ENCODE measurements at places on chromosomes 2 and 18. TPM values are rescaled to one million over a fixed set of nuclear protein-coding genes. Genes with fewer than 3 reads are reported as not detected.

DNA sequence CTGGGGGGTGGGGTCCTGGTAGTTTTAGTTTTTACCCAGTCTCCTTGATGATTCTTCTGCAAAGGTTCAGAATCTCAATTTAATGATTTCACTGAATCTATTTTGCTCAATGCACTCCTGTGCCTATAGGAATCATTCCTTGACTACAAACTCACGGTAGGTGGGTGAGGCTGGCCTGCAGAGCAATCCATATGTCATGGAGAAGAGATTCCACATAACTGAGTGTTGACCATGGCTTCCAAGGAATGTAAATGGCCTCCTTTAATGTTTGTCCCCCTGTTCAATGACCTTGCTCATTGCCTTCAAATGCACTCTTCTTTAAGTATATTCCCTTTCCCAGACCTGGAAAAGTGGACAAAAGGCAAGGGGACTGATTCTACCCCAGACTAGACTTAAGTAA, 12.5 kb downstream of the FAP start:
- ATAC-seq: no peak

- no peak for ATAC-seq
Measured at GRCh38 chr2:226256709-226257376, 542.8 kb downstream of the IRS1 start.

DNA sequence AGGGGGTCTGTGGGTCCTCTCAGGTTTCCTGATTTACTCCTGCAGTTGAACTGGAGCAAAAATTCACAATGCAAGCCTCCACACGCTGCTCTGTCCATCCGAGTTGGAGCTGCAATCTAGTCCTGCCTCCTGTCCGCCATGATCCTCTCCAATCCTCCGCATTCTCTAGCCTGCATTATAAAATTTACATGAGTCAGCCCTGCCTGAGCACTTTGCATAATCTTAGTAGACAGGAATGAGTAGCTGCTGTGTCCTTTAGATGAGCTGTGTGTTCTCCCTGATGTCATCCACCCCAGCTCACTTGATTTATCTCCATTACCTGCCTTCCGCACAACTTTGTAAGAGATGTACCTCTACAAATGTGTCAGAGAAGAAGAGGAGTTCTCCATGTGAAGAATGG, 355.6 kb downstream of the STK39 start:
- no peak for ATAC-seq

GRCh38 chr2:185771396-185771795, 32.8 kb downstream of the FSIP2 start:
- no peak for ATAC-seq

GRCh38 chr2:46131-46470, 204 bp downstream of the FAM110C start:
- no peak for ATAC-seq

GRCh38 chr2:215718436-215718835, 282.6 kb upstream of the FN1 start:
- ATAC-seq: no peak

DNA sequence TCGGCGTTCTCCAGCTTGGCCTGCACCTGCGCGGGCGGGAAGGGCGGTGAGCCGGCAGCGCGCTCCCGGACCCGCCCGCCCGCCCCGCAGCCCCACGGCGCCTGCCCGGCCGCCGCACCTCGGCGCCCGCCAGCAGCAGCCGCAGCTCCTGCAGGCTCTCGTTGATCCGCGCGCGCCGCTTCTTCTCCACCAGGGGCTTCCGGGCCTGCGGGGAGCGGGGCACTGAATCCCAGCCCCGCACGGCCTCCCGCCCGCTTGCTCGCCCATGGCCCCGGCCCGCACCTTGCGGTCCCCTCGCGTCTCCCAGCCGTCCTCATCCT, 335 bp downstream of the HES6 start:
- peak; percentile 1 for ATAC-seq

GRCh38 chr2:57515366-57515765, 531.2 kb upstream of the VRK2 start:
- no peak for ATAC-seq

DNA sequence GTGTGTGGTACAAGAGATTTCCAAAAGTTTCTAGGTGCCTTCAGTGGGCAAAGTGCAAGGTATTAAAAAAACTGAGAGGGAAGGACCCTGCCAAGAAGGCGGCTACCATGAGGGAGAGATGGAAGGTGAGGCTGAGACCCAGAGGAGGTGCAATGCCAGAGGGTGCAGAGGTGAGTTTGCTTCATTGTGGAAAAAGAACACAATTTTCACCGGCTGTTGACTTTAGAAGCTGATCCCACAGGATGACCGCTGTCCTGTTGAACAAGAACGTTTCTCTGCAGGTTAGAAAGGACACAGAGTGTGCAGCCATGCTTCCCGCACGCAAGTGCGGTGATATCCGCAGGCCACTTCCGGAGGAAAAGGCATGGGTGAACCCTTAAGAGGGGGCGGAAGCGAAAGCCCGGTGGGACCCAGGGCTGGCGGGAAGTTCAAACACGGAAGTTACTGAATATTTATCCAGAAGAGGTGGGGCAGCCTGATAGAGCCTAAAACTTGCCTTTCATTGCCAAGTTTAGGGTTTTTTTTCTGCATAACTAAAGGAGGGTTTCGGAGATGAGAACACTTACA, 16.6 kb downstream of the SP110 start:
- peak; percentile 62 for ATAC-seq

GRCh38 chr18:9066358-9066757, 36.1 kb upstream of the NDUFV2 start:
- no peak for ATAC-seq

GRCh38 chr2:88048541-88048940, 7.0 kb downstream of the KRCC1 start:
- no peak for ATAC-seq

DNA sequence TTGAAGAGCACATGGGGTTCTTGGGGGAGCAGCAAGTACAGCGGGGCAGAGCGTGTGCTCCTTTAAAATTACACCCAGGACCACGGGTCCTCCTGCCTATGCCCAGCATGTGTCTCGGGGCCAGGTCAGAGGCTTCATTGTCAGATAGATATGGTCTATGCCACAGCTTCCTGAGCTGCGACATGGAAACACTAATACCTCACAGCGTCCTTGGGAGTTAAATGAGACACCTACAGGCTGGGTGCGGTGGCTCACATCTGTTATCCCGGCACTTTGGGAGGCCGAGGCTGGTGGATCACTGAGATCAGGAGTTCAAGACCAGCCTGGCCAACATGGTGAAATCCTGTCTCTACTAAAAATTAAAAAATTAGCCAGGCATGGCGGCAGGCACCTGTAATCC, 110.8 kb upstream of the ATL2 start:
- no peak for ATAC-seq

GRCh38 chr2:237603049-237603717, 12.6 kb upstream of the RAB17 start:
- ATAC-seq: no peak

DNA sequence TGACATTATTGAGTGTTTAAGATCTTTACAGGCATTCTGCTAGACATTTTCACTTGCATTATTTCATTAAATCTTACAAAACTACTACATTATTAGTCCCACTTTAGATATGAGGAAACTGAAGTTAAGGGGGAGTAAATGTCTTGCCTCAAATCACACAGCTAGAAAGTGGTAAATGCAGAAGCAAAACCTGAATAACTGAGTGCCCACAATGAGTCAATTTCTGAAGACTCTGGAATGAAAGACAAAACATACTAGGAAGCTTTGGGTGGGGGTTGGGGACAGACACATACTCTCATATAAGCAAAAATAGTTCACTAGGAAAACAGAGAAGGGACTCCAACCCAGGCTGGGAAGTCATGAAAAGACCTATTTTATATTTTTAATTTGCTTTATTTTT, 214.4 kb upstream of the LRATD1 start:
- no peak for ATAC-seq

- peak; percentile 66 for ATAC-seq
Measured at GRCh38 chr2:178241844-178242551, 47.7 kb downstream of the OSBPL6 start.

- no peak for ATAC-seq
Measured at GRCh38 chr2:209367075-209367747, 56.6 kb upstream of the MAP2 start.

DNA sequence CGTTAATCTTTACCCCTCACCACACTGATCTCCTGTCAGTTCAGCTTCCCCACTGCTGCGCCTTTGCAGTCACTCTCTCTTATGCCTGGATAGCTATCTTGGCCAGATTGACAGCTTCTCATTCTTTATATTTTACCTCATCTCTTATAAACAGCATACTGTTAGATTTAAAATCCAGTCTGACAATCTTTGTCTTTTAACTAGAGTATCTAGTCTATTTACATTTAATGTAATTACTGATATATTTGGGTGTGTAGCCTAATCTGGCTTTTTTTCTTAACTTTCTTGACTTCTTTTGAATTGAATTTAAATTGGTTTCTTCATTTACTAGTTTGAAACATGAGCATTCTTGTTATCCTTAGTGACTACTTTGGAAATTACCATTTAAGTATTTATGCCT, 225.1 kb downstream of the PRKCE start:
- ATAC-seq: no peak

DNA sequence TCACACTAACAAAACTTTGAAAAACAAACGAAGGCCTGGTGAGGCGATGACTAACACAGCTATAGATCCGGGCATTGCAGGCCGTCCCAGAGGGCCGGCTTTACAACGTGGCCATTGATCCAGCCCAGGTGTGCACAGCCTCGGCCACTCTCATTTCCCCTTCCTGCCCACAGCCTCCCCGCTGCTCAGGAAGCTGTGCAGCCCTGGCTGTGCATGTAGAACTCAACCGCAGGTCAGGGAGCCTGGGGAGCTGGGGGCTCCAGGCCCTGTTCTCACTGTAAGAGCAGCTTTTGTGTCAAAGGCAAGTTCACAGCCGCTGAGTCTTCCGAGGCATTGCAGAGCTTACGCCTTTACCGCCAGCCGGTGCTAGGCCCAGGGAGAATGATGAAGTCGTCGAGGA, 87.2 kb downstream of the LONRF2 start:
- peak; percentile 79 for ATAC-seq

- no peak for ATAC-seq
Measured at GRCh38 chr2:186892821-186893220, 43.9 kb upstream of the ZSWIM2 start.

DNA sequence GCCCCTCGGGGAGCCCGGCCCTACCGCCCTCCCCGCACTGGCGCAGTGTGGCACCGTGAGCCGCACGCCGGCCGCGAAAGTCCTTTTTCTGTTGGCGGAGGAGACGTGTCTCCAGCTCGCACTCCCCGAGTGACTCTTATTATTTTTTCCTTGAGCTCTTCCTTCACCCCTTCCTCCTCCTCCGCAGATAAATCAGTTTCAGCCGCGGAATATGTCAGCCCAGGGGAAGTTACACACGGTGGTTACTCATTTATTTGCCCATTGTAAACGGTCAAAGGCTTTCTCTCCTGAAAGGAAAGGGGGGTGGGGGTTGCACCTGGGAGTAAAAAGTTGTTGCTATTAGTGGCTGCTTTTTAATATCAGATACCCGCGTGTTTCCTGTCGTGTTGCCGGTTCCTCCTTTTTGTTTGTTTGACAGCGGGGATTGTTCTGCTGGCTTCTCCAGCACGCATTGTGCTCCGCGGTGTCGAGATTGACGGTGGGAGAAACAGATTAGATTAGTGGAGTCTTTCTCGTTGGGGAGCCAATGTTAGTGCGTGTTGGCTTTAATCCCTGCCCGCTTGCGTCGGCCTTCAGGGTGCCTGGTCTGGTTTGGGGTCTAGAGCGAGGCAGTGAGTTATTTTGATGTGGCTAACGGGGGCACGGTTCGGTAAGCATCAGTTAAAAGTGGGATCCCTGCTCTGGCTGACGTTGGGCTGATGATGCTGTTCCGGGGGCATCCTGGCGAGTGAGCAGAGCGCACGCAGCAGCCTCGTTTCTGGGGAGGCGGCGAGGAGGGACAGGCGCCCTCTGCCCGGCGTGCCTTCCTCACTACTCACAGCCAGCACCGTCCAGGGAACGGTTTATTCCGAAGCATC, 1.6 kb downstream of the CRIM1 start:
- no peak for ATAC-seq

GRCh38 chr18:3665204-3665603, 215.2 kb downstream of the TGIF1 start:
- ATAC-seq: no peak

- no peak for ATAC-seq
Measured at GRCh38 chr18:3225588-3225987, 5.8 kb upstream of the MYOM1 start.

DNA sequence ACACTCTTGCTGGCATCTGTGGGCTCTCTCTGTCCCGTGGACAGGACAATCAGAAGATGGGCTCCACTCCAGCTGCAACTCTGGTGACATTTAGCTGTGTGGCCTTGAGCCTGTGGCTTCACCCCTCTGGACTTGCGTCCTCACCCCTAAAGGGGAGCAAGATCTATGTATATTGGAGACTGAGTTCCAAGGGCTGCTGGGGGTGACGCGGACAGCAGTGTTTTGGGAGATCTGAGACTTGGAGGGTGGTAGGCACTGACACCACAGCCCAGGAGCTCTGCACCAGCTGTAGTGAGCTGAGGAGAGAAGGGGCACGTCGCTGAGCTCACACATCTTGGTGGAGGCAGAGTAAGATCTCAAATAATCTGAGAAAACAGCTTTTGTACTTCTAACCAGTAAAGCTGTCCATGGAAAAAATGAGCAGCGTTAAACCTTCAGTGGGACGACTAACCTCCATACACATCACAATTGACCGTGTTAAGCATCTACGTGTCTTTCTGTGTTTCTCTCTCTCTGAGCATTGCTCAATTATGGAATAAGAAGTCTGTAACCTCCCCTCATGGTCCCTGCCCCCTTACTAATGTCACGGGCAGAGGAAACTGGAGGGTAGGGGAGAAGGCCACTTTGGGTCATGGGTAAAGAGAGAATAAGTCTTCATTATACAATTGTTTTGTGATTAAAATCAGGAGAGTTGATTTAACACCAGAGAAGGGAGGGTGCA, 85.8 kb downstream of the SH3RF3 start:
- no peak for ATAC-seq

DNA sequence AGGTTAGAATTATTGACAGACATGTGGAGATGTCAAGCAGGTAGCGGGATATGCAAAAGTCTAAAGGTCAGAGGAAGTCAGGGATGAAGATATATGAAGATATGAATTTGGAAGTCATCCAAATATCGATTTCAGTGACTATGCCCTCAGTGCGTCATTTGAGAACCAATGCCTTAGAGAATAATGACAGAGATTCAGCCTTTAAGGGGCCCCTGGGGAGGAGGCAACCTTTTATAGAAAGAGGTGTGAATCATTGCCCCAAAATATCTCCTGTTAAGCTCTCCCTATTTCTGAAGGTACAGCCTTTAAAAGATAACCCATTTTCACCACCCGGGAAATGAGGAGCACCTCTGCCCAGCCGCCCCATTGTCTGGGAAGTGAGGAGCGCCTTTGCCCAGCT, 223.4 kb downstream of the NCKAP5 start:
- ATAC-seq: no peak

- ATAC-seq: no peak
Measured at GRCh38 chr2:108220942-108221541, 18.7 kb upstream of the SULT1C3 start.

GRCh38 chr2:238554468-238555315, 128.0 kb downstream of the ASB1 start:
- no peak for ATAC-seq

The TRPM8 gene
- not detected for total RNA-seq

The HOXD13 gene
- total RNA-seq: not detected

The MAL gene
- 382 TPM for total RNA-seq

The KCNF1 gene
- total RNA-seq: not detected

The CXCR4 gene
- total RNA-seq: 3.6 TPM

The ITGA6 gene
- 65.2 TPM for total RNA-seq

The GAD1 gene
- 1.1 TPM for total RNA-seq

The REG3G gene
- total RNA-seq: not detected

The KLHL41 gene
- total RNA-seq: 0.40 TPM

The TANC1 gene
- 23.8 TPM for total RNA-seq

The IL36B gene
- total RNA-seq: 1.4 TPM

The TSPYL6 gene
- not detected for total RNA-seq

Data from esophagus mucosa (tissue), 1 donor.